ENCODE measurements at places on chromosomes 5 and 9.

- DNase-seq: no peak
These were observed 96.7 kb upstream of the MEF2C start for GRCh38 chr5:88979726-88980125.

DNA sequence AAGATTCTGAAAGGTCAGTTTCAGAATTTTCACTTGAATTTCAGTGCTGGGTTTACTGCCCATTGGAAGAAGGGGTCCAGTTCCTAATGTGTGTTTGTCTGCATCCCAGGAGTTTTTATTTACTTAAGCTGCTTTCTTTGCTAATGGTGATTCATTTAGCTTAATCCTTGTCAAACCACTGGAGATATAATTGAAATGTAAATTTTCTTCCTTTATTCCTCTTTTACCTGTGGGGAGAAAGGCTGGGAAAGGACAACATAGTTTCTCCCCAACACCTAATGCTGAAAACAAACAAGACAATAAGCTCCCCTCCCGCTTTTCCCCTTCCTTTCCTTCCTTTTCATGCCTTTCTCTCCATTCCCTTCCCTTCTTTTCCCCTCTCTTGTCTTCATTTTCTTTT is 185.8 kb downstream of the KCTD16 start:
- DNase-seq: no peak

GRCh38 chr5:139473105-139473504 is 2.3 kb downstream of the SMIM33 start:
- no peak for DNase-seq

GRCh38 chr5:35374584-35374983 is 144.3 kb upstream of the PRLR start:
- DNase-seq: no peak

GRCh38 chr9:133158695-133159094 is 5.0 kb downstream of the GBGT1 start:
- DNase-seq: no peak

DNA sequence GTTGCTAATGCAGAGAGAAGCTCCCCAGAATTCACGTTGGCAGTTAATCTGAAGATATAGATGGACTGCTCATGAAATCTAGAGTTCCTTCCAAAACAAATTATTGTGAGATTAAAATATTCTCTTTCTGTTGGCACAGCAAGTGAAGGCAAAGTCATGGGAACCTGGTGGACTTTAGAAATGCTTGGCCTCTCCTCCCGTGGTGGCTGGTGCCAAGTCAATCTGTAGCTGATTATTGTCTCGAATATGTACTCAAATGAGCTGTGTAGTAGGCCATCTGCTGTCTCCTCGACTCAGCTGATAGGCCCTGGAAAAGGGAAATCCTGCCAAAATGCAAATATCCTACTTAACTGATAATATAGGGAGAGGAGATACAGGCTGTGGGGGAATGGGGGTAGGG is 69.3 kb downstream of the DAPK1 start:
- no peak for DNase-seq

GRCh38 chr5:14404780-14405179 is 176.8 kb upstream of the OTULINL start:
- no peak for DNase-seq

GRCh38 chr9:130860458-130861316 is 25.6 kb downstream of the ABL1 start:
- DNase-seq: no peak

- DNase-seq: no peak
These were observed 39.0 kb downstream of the GOLPH3 start for GRCh38 chr5:32135086-32135485.

DNA sequence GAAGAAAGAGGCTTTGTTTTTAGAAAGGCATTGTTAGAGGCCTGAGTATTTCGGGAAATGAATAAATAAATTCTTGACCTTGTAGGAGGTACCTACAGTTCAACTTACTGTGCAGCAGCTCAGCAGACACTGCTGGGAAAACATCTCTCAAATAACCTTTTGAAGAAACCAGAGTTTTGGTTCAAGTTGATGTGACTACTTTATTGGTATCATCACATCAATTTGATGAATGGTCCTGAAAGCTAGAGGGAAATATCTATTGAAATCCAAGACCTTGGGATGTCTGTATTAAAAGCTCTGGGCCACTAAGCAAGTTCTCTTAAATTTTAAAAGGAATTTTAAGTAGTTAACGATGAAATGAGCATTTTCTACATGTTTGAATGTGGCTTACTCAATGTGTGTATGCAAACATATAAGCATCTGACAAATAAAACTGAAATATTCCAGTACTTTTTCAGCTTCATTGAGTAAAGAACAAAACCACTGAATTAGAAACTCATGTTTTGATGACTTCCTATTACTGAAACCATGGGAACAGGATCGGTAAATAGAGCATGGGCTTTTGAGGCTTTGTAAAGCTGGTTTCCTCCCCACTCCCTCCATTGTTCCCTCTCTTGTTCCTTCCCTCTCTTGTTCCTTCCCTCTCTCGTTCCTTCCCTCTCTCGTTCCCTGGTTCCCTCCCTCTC is 36.7 kb downstream of the SLC27A6 start:
- peak; percentile 5 for DNase-seq

- DNase-seq: no peak
These were observed 290.6 kb upstream of the ZNF608 start for GRCh38 chr5:125037020-125037419.

GRCh38 chr5:97501965-97502305 is 318.9 kb upstream of the RIOK2 start:
- no peak for DNase-seq

- peak; percentile 82 for DNase-seq
These were observed 4.9 kb upstream of the HRH2 start for GRCh38 chr5:175652741-175653663.

- no peak for DNase-seq
These were observed 418.1 kb downstream of the PRR16 start for GRCh38 chr5:120882038-120882775.

- DNase-seq: no peak
These were observed 100.7 kb downstream of the PHF2 start for GRCh38 chr9:93677048-93677571.

DNA sequence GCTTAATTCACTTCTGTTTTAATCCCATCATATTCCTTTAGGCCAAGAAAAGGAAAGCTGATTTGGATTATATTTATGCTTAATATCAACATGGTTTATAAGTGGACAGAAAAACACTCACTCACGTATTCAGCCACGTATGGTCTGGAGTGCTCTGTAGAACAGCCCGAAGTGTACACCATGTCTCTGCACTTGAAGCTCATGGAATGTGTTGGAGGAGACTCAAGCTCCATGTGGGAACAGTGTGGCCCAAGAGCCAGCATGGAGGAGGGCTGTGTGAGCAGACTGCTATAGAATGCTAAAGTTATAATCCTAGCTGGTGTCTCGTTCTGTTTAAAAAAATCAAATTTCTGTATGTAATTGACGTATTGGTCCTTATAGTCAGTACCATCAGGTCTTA is 32.9 kb downstream of the OTULINL start:
- no peak for DNase-seq

DNA sequence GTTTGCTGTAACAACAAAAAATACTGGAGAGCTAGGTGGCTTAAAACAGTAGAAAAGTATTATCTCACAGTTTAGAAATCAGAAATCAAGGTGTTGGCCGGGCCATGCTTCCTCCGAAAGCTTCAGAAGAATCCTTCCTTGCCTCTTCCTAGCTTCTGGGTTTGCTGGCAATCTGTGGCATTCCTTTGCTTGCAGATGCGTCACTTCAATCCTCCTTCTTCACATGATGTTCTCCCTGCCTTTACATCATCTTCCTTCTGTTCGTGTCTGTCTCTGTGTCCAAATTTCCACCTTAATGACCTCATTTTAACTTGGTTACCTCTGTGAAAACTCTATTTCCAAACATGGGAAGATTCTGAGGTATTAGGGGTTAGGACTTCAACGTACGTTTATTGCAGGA is 90.4 kb upstream of the CHD1 start:
- DNase-seq: no peak

GRCh38 chr5:16534280-16534679 is 68.7 kb upstream of the ZNF622 start:
- no peak for DNase-seq

DNA sequence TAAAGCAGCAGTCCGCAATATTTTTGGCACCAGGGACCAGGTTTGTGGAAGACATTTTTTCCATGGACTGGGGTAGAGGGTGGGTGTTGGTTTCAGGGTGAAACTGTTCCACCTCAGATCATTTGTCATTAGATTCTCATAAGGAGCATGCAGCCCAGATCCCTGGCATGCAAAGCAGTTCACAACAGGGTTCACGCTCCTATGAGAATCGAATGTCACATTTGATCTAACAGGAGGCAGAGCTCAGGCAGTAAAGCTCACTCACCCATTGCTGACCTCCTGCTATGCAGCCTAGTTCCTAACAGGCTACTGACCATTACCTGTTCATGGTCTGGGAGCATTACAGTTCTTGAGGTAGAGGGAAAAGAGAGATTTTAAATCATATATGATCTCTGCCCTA is 241.5 kb upstream of the COX7C start:
- no peak for DNase-seq

- DNase-seq: no peak
These were observed 24.5 kb upstream of the LAMC3 start for GRCh38 chr9:130984521-130984920.

DNA sequence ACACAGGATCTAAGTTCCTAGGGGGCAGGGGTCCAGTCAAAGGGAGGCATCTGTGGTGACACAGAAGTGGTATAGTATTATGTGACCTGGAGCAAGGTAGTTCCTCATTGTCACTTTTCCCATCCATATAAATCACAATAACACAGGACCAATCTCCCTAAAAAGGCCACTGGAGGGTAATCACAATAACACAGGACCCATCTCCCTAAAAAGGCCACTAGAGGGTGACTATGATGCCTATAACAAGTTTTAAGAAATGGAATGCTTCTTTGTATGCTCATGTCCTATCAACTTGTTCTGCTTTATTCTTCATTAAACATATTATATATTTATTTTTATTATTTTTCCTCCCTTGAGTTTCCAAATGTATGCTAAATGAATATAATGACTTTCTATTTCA is 254.6 kb downstream of the ASTN2 start:
- no peak for DNase-seq

All from KBM-7 (cell line).